ENCODE measurements at places on chromosomes 1 and 21.

DNA sequence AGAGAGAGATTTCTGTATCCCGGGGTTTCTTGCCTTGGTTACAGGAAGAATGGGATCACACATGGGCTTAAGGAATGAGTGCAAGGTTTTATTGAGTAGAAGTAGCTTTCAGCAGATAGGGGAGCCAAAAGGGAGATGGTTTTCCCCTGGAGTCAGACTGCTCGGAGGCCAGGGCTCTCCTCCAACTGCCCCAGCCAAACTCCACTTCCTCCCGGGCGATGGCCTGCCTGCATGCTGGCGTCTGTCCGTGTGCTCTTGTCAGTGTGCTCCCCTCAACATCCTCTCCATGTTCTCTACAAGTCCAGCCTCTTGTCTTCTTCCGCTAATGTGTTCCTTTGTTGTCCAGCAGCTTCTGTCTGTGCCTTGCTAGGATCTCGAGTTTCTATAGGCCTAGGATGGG is 421.3 kb upstream of the ADGRL2 start:
- no peak for DNase-seq

DNA sequence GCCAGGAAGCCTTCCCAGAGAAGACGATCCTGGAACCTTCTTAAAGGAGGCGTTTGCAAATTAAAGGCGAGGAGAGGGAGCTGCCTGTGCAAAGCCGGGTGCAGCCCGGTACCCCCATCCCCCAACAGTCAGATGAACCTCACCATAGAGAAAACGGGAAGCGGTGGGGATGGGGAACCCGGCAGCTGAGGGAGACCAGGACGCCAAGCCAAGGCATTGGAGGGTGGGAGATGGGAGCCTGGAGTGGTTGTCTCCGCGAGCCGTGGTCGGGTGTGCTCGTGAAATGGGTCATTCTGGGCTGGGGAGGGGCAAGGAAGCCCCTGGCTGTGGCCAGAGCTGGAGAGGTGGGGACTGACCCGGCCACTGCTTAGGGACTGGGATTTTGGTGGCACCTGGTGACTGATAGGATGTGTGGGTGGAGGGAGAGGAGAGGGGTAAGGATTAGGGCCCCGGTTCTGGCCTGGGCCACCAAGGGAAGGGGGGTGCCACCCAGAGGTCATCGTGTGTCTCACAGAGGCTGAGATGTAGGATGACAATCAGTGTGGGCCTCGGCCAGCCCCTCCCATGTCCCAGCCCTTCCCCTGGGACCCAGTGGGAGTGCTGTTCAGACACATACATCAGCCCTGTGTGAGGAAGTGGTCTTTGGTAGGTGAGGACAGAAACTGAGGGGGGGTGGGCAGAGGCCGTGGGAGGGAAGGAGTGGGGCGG is 676 bp upstream of the PADI2 start:
- DNase-seq = no peak

DNA sequence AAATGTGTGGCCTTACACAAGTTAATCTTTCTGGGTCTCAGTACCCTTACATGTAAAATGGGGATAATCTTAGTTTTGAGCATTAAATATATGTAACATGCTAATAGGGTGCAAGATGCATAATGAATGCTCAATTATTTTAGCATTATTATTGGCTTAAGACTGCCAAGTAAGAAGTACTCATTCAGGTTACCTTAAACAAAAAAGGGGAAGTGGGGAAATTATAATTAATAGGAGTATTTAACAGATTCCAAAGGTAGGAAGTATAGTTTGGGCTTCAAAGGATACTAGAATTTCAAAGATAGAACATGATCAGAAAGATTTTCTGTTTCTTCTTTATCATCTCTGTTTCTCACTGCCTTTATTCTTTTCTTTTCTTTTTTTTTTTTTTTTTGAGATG is 5.8 kb upstream of the CFAP126 start:
- DNase-seq = no peak

- DNase-seq = no peak
Observed at GRCh38 chr1:39877980-39878956, 5.0 kb downstream of the TRIT1 start.

- DNase-seq = no peak
Observed at GRCh38 chr1:54887665-54888071, 673 bp upstream of the DHCR24 start.

GRCh38 chr1:184191181-184191621 is 139.7 kb downstream of the TSEN15 start:
- DNase-seq = peak; percentile 96

GRCh38 chr1:147287133-147287865 is 44.8 kb downstream of the CHD1L start:
- DNase-seq = peak; percentile 51

GRCh38 chr1:229716069-229716468 is 90.0 kb downstream of the URB2 start:
- DNase-seq = no peak

DNA sequence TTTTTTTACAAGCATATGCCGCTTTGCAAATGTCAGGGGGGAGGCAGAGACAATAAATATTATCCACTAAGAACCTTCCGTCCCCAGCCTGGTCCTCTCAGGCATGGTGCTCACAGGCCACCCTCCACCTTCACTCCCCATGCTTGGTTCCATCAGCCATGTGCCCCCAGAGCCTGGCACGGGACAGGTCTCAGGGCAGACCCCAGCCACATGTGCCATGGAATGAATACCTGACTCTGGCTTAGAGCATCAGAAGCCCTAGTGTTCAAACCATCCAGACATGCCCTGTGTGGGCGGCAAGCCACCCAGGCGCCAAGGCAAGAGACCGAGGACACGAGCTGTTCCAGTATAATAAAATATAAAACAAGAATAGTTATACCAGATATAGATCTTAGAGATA is 5.4 kb downstream of the LSS start:
- no peak for DNase-seq

DNA sequence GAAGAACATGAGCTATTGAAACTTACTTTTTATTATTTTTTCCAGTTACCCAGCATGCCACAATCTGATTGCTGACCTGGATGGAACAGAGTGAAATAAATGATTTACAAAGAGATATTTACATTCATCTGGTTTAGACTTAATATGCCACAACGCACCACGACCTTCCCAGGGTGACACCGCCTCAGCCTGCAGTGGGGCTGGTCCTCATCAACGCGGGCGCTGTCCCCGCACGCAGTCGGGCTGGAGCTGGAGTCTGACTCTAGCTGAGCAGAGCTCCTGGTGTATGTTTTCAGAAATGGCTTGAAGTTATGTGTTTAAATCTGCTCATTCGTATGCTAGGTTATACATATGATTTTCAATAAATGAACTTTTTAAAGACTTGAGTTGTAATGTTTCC is 243.9 kb downstream of the SDCCAG8 start:
- no peak for DNase-seq

- peak; percentile 27 for DNase-seq
Observed at GRCh38 chr1:77218477-77219165, 609 bp downstream of the PIGK start.

DNA sequence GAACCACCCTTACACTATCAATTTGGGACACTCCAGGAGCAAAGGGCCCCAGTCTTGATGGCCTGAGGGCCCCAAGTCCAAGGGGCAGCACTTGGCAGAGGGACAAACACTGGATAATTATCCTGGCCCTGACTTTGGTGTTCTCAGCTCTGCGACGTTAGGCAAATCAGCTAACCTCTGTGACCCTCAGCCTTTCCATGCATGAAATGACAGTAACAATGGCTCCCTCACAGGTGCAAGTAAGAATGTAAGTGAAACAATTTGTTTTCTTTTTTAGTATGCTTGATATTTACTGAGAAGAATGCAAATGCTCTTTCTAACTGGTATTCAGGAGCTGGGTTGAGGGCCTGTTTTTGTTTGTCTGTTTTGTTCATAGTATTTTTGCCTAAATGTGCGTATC is 61.6 kb upstream of the PRDX6 start:
- no peak for DNase-seq

DNA sequence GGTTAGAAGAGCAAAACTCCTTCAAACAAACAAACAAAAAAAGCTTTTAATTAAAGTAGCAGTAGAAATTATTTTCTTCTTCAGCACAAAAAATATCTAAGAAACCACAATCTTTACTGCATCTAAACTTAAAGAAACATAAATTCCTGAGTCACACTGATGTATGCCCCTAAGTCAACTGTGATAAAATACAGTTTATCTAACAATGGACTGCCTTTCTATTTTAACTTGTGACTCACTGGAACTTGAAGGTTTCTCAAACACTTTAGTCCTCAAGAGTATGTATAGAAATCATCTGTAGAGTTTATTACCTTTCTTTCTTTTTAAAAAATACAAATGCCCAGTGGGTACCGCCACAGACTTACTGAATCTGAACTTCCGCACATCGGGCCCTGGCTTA is 86.2 kb downstream of the LBR start:
- no peak for DNase-seq

DNA sequence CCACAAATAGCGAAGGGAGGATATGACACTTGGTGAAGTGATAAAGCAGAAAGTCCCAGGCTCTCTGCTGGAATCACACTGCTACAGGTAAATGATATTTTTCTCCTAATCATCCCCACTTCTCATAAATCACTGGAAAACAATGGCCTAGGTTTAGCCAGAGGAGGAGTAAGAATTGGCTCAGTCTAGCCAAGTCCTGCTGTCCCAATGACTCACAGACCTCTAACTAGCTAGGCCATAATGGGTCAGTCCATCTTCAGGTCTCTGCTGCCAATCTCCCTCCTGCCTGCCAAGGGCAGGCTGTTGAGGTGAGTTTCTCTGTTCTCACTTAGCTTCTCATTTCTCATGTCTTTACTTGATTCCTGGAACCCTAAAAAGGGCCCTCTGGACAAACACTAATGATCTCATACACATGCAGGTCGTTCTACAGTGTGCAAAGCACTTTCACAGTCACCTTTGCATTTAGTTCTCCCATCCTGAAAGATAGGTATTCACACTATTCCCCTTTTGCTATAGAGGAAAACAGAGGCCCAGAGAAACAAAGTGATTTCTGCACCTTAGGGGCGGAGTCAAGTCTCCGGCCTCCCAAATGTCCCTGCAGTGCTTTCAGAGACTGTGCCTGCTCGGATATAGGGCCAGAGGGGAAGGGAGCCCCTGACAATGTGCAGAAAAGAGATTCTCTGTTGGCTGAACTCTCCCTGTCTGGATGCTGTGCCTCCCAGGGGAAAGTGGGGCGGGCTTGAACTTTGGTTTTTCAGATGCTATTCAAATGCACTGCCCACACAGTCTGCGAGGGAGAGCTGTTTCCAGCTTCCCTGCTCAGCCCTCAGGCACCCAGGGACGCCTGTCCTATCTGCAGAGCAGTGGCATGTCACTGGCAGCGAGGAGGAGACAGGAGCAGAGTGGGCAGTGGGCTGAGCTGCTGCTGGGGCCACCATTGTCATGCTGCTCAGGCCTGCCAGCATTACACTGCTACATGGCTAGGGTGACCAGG is 3.9 kb upstream of the CDK18 start:
- DNase-seq = no peak

- no peak for DNase-seq
Observed at GRCh38 chr1:166920561-166921475, 44.8 kb upstream of the TADA1 start.

DNA sequence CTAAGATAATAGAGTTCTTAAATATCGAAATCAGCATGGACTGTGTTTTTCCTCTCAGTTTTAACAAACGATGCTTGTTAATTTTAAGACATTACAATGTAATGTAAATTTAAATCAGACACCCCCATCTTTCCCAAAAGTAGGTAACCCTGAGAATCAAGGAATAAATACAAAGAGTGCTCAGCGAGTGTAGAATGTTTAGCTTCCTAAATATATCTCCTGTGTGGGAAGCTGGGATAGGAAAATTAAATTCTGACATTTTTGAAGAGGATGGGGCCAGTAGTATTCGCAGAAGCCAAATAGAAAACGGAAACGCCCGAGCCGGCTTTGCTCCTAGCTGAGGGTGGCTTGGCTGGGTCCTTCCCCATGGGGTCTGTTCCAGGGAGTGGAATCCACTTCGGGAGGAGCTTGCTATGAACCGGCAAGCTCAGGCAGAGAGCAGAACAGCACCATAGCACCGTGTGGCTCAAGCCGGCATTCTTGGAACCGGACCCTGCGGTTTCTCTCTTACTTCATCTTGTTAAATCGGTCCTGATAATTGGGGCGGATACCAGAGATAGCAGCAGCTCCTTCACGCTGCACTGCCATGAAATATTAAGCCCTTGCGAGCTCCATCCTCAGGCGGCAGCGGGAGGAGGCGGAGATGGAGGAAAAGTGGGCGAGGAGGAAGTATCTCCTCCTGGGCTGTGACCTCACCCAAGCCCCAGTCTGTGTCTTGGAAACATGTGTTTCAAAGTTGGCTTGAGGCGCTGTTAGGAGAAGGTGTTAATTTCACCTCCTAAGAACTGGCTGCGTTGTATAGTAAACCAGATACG is 24.9 kb downstream of the MAP3K7CL start:
- DNase-seq = peak; percentile 62

DNA sequence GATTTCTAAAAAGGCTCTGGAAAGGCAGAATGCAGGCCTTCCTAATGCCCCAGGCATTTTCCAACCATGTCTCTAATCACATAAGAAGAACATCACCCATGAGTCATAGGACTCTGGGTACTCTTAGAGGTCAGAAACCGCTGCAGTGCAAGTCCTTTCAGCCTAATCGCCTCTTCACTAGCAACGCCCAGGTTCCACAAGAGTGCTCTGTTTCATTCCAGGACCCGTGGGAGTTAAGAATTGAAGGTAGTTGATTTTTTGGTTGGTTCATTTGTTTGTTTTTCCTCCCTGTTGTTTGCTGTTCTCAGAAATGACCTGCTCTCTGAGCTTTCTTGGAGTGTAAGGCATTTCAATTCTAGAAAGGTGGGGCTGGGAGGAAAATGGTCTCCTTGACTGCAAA is 123.2 kb downstream of the NR5A2 start:
- peak; percentile 79 for DNase-seq

Measured in IMR-90 (cell line).